ENCODE measurements at places on chromosomes 3 and 15.

GRCh38 chr3:170483485-170484262 is 65.0 kb downstream of the CLDN11 start:
- no peak for DNase-seq

DNA sequence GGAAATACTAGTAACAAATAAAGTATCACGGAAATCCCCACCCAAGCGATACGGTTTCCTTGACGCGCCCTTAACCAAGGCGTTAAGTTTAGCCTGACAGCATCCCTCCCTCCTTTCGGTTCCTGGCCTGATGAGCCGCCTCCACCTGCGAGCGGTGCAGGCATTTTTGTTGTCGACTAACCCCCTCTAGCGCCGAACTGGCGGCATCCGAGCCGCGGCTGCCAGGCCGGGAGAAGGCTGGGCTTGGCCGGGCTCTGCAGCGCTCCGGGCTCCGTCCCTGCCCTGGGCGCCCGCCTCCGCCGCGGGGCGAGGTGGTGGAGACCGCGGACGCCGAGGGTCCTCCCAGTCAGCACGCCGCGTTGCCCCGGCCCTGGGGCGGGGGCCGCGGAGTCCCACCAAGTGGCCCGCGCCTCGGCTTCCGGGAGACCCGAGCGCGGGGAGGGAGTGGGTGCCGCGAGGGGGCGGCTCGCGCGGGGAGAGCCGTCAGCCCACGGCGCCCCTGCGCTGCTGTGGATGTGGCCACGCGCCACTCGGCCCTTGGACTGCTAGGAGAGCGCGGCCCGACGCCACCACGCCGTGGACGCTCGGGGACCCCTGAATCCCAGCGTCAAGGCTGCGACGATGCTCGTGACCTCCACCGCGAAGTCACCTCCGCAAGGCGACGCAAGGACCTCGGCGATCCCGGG is 1.1 kb upstream of the EPHA6 start:
- peak; percentile 69 for DNase-seq

DNA sequence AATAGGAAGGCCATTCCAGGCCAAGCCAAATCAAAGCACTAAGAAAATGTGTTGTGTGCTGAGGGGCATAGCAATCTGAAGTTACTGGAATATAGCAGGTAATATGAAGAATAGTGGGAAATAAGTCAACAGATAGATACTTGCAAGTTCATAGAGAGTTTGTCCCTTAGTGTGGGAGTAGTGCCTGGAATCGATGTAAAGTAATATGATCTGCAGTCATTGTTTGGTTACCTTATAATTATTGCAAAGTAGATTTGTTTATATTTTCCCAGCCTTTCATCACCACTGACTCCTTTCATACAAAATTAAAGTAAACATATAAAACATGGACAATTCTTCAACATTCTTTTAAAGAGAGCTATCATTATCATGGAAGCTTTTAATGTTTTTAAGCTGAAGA is 420.9 kb upstream of the NECTIN3 start:
- no peak for DNase-seq

DNA sequence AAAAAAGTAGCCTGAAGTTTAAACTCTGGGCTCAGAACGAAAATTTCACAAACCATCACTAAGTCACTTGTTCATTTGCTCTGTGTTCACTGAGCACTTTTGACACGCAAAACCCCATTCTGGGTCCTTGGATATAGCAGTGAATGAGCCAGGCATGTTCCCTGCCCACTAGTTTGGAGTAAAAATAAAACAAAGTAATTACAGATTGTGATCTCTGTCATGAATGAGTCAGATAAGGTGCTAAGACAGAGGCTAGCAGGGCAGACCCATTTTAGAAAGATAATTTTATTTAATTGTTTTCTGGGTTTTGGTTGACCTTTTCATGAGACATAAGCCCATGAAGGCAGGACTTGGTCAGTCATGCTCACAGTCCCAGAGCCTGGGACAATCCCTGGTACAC is 84.1 kb upstream of the ARHGEF3 start:
- no peak for DNase-seq

DNA sequence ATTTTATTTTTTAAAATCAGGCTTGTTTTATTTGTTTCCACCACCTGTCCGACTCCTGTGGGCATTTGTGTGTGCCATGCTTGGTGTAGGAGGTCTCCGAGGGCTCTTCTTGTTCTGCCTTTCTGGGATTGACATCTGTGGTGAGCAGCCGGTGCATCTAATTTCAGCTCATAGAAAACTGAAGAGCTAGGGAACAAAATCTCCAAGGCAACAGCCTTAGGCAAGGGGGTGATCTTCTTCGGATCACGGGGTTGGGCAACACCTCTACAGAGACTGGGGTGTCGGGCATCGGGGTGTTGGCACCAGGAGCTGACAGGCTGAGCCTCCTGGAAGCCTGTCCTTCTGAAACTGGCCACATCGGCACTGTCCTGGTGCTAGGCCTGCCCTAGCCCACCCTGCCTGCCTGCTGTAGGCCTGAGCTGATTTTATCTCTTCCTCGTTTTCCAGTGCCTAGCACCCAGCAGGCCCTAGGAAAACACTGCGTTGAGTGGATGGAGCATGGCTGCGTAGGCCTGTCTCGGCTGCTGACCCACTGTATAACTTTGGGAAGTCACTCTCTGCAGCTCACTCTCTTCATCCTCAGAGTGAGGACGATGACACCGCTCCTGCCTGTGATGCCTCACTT is 10.3 kb downstream of the CHCHD6 start:
- DNase-seq = no peak

GRCh38 chr3:58039601-58040000 is 31.4 kb downstream of the FLNB start:
- peak; percentile 21 for DNase-seq

DNA sequence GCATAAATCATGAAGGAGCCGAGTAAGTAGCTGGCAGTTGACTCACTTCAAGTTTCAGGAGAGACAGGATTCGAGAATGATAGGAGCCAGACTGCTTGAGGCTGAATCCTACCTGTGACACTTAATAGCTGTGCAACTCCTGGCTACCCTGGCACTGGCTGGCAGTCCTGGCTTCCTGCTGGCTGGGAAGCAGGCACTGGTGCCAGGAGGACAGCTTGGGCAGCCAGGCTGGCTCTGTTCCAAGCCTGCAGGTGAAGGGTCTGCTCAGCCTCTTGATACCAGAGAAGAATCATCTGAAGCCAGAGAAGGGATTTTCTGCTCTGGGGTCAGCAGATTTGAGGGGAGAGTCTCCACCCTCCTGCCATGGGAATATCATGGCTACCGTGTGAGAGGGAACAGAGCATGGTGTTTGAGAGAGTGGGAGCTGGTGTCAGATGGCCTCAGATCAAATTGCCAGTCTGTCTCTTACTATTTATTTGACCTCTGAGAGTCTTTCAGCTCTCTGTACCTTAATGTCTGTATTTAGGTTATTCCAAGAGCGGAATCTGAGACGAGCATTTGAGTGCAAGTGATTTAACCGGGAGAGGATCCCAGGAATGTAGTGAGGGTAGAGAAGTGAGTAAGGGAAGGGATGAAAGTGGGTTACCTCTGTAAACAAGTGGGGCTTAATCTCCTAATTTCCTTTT is 4.4 kb upstream of the XIRP1 start:
- no peak for DNase-seq

DNA sequence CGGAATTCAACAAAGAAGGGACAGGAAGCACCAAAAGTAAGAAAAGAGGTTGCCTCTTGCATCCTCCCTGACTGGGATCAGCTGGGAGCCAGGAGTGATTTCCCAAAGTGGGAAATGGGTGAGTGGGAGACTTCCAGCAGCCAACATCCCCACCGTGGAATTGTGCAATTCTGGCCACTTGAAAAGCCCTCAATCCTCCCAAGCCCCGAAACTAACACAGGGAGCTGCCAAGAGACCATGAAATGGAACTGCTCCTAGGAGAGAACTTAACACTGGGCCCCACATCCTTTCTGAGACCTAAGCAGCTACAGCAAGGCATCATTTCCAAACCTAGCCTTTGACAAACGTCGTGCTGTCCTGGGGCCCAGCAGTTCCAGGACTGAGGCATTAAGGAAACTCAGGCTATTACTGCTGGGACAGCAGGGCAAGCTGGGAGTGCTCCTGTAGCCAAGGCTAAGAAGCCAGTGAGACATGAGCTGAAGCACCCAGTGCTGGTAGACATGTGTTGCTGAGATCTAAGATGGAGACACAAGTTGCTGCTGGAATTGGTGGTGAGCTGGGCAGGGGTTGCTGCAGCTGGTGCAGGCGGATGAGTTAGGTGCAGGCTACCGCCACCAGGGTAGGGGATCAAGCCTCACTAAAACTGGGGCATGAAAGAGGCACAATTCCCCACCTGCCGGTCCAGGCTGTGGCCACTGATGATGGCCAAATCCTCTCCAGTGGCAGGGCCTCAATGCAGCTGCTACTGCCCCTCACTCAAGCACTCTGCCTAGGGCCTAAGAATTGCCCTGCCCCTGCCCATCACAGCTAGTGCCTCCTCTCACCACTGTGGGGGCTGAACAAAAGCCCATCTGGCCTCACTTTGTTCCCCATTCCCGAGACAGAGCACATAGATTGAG is 43.9 kb downstream of the ALDH1A2 start:
- DNase-seq = no peak

DNA sequence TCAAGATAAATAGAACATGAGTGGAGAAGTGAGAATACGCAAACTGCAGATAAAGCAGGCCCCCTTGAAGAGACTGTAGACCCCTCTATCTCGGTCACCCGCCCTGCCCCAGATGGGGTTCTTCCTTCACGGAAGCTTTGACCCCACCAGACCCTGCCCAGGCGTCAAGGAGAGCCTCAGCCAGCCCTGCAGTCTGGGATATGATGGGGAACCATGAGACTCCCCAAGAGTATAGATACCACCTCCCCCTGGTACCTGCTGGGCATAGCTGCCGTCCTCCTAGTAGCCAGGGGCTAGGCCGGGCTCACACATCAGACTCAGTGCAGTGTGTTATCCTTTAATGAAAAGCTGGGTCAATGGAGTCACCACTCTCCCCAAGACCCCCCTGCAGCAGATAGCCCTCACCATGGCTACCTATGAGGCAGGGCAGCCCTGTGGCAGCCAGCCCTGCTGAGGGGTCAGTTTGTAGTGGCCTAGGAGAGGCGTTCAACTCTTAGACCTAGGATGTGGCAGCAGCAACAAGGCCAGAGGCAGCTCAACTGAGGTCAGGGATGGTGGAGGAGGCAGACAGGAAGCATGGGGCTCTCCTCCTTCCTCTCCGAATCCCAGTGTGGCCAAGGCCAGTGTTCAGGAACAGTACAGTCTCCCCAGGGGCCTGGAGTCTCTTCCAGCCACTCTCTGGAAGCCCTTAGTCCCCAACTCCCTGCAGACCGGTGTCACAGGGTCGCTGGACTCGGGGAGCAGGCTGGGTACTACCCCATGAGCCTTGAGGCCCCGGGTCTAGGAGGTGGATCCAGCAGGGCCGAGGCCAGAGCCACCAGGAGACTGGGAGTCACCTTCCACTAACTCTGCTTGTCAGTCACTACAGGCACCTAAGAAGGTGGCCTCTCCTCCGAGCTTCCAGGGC is 26.1 kb downstream of the PLXNB1 start:
- no peak for DNase-seq

DNA sequence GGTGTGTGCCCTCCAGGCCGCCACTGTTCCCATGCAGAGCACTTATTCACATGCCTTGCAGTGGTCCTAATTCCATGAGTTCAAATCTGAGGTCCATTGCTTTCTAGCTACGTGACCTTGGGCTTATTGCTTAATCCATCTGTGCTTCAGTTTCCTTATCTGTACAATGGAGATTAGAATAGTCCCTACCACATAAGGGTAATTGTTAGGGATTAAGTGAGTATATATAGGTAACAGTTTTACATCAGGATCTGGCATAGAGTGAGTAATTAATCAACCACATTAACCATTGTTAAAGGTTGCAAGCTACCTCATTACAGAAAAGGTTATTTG is 7.6 kb downstream of the CPN2 start:
- no peak for DNase-seq

GRCh38 chr3:150691414-150692040 is 12.2 kb downstream of the ERICH6 start:
- no peak for DNase-seq

GRCh38 chr3:37916685-37917084 is 55.0 kb downstream of the CTDSPL start:
- no peak for DNase-seq

DNA sequence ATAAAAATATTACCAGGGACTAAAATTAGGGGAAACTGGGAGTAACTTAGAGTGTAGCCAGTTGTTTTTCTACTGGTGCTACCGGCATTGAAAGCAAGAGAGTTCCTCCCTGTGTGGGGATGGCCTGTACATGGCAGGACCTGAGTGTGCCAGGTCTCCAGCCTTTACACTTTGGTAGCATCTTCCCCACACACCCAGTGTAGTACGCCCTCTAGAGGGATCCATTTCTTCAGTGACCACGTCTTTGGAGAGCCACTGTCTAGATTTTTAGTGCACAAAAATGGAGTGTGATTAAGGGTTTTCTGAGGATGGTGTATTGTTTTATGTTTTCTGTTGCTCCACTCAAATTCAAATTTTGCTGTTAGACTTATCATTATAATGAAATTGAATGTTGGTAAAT is 507.0 kb upstream of the TPRG1 start:
- DNase-seq = no peak

GRCh38 chr15:40511093-40511471 is 40.3 kb downstream of the CHST14 start:
- DNase-seq = peak; percentile 59

GRCh38 chr3:52857133-52857532 is 22.3 kb upstream of the MUSTN1 start:
- DNase-seq = no peak

GRCh38 chr3:21520106-21520963 is 230.7 kb downstream of the ZNF385D start:
- DNase-seq = no peak

GRCh38 chr15:86034904-86035303 is 44.8 kb upstream of the AGBL1 start:
- no peak for DNase-seq

DNA sequence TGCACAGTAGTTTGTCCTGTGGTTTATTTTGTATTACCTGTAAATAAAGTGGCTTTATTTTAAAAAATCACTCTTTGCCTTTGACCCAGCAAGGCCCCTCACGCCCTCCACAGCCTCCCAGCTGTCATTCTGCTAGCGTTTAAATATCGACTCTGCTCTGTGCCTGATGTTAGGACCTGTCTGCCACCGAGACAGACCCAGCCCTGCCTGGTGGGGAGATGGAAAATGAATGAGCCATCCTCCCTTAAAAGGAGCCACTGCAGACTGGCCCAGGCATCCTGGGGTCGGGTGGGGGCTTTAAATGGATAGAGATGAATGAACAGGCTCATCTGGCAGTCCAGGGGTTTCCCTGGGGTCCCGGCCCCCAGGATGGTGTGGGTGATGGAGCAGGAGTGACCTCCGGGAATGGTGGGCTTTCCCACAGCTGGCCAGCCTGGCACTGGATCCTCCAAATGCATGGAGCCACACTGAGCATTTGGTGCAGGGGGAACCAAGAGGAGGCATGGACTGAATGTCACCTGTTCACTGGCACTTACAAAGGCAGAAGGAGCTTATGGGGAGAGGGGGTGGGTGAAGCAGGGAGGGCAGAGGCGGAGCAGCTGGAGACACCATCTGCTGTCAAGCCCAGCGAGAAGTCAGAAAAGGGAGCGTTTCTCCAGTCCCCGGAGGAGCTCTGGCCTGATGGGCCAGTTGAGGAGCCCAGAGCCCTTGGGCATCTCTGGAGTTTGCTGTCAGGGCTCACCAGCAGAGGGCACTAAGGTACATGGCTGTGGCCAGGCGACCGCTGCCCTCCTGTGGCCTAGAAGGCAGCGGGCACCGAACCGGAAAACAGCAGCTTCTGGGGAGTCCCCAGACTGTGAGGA is 11.9 kb downstream of the GRM2 start:
- DNase-seq = peak; percentile 91

GRCh38 chr15:71628988-71629770 is 181.2 kb upstream of the NR2E3 start:
- no peak for DNase-seq

- no peak for DNase-seq
Observed at GRCh38 chr15:90266485-90266884, 1.0 kb downstream of the NGRN start.
